ENCODE measurements at places on chromosomes 7 and 10.

- no peak for DNase-seq
Measured at GRCh38 chr7:71787513-71787912, 624.6 kb downstream of the CALN1 start.

DNA sequence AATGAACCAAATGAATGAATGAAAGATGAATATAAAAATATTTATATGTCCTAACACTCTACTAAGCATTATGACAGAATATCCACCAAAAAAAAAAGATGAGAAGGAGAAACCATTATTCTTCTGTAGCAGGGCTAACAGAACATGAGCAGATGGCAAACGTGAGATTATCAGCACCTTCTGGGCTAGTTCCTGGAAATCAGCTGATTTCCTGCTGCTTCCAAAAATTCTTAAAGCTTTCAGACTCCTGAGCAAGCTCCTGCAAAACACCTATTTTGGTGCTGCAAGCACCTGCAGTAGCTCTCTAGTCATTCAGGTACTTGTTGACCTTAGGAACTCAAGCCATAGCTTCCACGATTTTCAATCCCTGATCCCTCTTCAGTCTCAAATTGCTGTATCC, 51.8 kb downstream of the NPSR1 start:
- DNase-seq: no peak

GRCh38 chr7:20340839-20341238, 10.1 kb downstream of the ITGB8 start:
- DNase-seq: no peak

GRCh38 chr7:36032361-36032818, 120.7 kb upstream of the EEPD1 start:
- no peak for DNase-seq

- DNase-seq: no peak
Measured at GRCh38 chr10:71575934-71576801, 143.4 kb downstream of the C10orf105 start.

DNA sequence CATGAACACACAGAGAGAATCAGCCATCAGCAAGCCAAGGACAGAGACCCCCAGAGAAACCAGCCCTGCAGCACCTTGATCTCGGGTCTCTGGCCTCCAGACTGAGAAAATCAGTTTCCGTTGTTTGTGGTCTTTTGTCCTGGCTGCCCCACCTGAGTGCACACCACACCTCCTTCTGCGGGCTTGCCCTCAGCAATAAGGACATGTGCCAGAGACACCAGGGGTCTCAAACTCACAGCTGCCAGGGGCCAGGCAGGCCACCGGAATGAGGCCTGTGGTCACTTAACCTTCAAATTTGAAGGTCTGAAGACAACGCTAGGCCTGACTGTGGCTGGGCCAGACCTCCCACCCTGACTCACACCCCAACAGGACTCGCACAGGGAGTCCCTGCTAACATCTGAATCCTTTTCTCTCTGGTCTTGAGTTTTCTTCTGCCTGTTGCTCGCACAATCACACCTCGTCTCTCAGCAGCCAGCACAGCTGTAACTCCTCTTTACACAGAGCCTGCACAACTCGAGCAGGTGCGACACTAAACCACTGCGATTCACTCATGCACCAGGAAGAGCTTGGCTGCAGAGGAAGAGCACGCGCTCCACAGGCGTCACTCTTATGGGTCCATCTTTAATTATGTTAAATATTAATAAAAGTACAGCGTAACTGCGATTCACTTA, 86.2 kb downstream of the CHST15 start:
- no peak for DNase-seq

DNA sequence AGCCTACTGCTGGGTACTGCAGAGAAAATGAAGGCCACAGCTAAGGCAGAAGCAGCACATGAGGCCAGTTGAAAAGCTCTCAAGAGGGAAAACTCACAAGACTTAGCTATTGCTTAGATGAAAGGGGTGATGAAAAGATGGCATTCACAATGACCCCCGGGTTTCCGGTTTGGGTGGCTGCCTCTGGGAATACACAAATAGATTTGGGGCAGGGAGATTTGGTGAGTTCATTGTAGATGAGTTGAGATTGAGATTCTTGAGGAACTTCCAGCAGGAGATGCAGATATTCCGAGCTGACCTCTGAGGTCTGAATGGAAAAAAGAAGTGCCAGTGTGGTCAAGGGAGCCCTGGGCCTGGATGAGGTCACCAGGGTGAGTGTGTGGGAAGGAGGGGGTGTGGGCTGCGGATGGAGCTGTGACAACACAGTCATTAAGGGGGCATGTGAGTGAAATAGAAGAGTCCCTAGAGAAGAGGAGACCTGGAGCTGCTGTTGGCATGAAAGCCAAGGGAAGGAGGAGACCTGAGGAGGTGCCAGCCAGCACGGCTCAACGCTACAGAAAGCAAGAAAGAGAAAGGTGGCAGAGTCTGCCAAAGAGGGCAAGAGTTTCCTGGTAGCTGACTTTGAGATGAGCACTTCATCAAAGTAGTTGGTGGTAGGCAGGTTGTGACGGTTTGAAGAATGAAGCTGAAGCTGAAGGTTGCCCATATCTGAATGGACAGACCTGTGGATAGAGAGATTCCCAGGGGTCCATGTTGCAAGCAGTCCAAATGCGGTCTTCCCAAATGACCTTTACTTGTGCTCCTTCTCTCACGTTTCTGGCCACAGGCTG, 43.7 kb downstream of the HIF1AN start:
- DNase-seq: no peak

DNA sequence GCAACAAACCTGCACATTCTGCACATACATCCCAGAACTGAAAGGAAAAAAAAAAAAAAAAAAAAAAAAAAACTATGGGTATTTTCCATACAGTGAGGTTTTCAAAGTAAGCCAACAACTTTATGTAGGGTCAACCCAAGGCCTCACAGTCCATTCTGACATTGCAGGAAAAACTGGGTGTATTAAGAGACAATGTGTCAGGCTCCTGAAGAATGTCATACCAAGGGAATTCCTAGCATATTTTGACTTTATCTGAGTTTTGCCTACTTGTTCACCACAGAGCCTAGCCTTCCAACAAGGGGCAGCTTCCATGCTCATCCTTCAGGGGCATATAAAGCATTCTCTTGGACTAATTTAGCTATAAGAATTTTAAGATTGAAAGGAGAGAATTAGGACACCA, 368.9 kb downstream of the PLXDC2 start:
- DNase-seq: no peak

GRCh38 chr7:22426463-22427094, 69.6 kb upstream of the RAPGEF5 start:
- DNase-seq: no peak

- no peak for DNase-seq
Measured at GRCh38 chr10:22986771-22987542, 59.1 kb downstream of the ARMC3 start.
